ENCODE measurements at places on chromosomes 3 and 15.

- DNase-seq: no peak
Measured at GRCh38 chr3:2268779-2269178, 170.1 kb downstream of the CNTN4 start.

DNA sequence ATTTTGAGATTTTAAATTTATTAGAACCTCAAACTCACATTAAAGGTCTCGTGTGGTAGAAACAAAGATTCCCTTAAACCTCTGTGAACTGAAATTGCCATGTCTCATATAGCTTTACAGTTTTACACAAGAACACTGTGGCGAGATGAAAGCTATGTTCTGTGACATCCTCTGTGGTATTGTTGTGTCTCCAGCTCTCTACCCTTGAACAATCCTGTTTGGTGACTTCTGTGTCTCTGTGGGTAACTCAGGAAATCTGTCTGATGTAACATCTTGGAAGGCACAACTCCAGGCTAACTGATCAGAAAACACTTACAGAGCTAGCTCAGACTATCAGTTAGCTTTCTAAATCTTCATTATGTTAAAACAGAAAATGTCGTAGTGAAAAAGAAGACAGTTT lies 318.8 kb upstream of the GBE1 start:
- DNase-seq: no peak

GRCh38 chr3:156303001-156303707 lies 182.8 kb downstream of the KCNAB1 start:
- no peak for DNase-seq

GRCh38 chr3:23865595-23866396 lies 51.0 kb downstream of the NKIRAS1 start:
- DNase-seq: no peak

GRCh38 chr15:98976500-98976899 lies 31.1 kb downstream of the PGPEP1L start:
- DNase-seq: no peak

- DNase-seq: no peak
Measured at GRCh38 chr3:14360123-14360881, 42.1 kb upstream of the SLC6A6 start.

DNA sequence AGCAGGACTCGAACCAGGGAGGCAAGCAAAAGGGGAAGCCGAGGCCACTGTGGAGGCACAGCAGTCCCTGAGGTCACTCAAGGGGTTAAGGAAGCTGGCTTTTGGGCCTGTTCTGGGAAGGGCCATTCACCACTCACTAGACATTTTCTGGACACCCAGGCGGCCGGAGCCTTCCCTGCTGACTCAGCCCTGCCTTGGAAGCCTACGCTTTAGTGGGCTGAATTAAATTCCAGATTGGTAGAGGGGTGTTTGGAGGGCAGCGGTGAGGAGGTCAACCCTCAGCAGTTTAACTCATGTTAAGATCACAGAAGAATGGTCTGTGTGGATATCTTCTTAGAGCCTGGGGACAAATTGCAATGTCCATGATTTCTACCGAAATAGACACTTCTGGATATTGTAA lies 152.8 kb downstream of the GABRG3 start:
- DNase-seq: no peak

Data from activated T-helper 1 cell treated with anti-CD3 and anti-CD28 coated beads, Interleukin-2, amount 50 U/mL, for 16 hours (primary cell).